ENCODE measurements at places on chromosomes 13 and 19.

GRCh38 chr19:29832801-29833200 lies 21.0 kb downstream of the CCNE1 start:
- DNase-seq = no peak

DNA sequence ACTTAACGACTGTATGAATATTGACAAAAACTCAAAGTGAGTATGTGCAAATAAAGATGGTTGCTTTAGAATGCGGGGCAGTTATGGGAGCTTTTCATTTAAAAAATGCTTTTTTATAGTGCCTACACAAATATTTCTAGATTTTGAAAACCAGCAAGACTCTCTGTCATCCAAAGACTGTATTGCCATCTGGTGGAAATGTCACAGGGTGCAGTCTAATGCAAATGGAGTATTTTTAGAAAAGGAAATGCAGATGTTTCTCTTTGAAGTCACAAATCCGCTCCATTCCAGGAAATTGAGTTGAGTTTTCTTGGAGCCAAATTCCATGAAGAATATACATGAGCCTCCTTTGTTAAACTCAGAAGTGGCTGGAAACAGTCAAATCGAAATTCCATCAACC lies 2.3 kb upstream of the C1QTNF9B start:
- DNase-seq = peak; percentile 27

- peak; percentile 68 for DNase-seq
These were observed 713 bp downstream of the KRI1 start for GRCh38 chr19:10565028-10565566.

DNA sequence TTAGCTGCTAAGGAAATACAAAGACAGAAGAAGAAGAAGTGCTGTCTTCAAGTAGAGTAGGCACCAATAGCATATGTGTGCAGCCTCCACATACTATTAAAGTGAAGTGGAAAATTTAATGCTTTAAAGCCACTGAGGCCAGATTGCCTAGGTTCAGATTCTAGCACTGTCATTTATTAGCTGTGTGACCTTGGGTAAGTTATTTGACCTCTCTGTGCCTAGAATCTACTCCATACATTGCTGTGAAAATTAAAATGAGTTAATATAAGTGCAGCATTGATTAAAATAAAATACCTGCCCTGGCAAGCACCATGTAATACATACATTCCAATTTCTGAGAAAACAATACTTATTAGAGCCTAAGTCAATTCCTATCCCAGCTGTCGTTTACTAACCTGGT lies 110.5 kb downstream of the FRY start:
- DNase-seq = no peak

DNA sequence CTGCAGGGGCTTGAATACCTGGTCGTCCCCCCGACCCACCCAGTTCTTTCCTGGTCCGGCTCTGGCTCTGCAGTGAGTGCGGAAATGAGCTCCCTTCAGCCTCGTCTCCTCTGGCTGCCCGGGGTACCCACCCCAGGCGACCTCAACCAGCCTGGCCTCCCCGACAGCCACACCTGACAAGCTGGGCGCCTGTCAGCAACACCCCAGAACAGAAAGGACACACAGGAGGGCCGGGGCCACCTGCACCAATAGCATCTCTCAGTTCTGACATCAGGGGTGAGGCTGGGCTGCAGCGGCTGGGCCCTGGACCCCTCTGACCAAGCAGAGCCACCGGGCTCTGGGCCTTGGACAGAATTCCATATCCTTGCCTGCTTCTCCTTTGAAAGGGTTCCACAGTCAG lies 19.7 kb downstream of the SUGP1 start:
- DNase-seq = no peak

DNA sequence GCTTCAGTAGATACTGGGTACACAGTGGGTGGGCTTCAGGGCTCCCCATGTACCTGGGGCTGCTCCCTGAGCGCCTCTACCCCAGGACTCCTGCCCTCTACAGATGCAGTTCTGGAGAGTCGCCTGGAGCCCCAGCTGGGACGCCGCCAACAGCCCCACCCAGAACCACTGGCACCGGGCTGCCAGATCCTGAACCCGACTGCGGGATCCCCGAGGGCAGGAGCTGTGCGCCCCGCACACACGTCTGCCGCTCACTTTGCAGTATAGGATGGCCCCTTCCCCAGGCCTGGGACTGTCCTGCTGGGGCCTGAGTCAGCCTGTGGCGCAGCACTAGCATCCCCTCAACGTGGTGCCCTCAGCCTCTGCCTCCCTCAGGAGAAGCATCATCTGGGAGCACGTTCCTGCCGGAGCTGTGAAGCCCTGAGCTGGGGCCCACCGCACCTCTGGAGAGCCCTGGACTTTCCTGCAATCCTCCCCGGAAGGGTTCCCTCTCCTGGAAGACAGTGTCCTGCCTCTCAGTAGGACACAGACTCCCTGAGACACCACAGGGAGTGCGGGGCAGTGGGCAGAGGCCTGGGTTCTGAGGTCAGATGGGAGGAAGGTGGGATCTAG lies 3.7 kb downstream of the REXO1 start:
- DNase-seq = no peak

DNA sequence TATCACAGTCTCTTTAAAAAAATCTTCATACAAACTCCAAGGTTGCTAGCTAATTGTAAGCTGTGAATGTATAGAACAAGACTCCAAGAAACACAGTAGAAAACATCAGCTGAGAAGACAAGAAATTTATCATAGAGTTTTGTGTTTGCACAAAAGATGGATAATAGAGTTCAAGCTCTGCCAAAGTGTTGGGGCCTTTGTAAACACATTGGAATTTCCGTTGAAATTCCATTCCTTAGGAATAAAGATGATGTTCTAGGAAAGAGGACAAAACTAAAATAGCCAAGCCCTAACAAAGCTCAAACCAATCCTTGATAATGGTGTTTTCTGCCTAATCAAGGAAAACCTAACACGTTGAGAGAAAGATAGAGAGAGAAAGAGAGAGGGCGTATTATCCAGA lies 20.6 kb downstream of the LRRC63 start:
- no peak for DNase-seq

GRCh38 chr19:23273022-23273589 lies 22.9 kb upstream of the ZNF724 start:
- DNase-seq = no peak

GRCh38 chr13:24921003-24921402 lies 157.0 kb downstream of the RNF17 start:
- DNase-seq = no peak

DNA sequence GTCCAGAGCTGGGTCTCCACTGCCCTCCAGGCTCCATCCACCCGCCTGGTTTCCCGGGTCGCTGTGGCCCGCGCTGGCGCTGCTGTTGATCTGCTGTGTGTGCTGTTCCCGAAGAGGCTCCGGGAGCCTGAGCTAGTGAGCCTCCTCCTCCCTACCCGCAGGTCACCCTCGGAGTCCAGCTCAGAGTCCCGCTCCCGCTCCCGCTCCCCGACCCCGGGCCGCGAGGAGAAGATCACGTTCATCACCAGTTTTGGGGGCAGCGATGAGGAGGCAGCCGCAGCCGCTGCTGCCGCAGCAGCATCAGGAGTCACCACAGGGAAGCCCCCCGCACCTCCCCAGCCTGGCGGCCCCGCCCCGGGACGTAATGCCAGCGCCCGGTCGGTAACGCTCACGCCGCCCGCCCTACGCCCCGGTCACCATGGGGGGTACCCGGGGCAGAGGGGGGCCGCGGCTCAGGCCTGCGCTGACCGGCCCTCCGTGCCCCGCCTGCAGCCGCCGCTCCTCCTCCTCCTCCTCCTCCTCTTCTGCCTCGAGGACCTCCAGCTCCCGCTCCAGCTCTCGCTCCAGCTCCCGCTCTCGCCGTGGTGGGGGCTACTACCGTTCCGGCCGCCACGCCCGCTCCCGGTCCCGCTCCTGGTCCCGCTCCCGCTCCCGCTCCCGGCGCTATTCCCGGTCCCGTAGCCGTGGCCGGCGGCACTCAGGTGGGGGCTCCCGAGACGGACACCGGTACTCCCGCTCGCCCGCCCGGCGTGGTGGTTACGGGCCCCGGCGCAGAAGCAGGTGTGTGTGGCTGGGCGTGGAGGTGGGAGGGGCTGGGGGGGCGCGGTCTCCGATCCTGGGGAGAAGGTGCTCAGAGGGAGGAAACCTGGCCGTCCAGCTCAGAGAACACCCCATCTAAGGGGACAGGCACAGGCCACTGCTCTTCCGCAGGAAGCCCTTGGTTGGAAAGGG lies 12.2 kb downstream of the ZNF296 start:
- no peak for DNase-seq

DNA sequence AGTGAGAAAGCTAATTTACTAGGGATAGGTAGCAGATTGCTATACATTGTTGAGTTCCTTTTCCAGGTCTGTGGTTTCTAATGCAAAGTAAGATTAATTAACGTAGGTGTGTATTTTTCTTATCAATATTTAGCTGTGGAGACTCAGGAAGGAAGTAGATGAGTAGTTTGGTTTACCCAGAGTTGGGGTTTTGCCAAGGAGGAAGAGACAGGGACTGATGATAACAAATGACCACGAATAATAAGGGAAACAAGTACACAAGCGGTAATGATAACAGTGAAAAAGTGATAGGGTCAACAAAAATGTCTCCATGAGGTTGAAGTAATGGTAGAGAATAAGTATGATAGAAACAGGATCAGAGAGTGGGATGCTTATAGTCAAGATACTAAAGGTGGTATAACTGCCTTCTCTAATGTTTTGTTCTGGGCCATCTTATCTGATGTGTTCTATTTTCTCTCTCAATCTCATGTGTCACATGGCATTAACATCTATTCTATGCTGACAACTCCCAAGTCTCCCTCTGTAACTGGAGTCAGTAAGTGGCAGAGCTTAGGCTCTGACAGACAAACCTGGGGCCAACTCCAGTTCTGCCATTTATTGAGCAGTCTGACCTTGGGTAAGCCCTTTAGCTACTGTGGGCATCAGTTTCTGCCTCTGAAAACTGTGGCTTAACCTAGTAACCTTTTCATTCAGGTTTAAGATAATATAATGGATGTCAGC lies 8.8 kb downstream of the OBI1 start:
- no peak for DNase-seq

DNA sequence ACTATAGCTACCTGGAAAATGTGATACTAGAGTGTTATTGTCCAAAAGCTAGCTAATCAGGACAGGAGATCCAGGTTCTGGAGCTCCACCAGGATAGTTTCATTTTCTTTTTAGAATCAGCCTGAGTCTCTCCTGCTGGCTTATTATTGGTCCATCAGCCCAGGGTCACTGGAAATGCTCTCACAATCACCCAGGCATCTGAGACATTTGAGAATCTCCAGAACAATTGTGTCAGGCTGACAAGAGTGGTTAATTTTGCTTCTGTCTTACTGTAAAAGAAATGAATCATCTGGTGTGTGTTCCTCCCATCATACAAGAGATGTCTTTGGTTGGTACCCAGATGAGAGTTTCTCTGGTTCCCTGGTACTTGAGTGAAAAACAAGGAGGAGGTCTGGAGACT lies 43.6 kb upstream of the ZNF681 start:
- DNase-seq = no peak

DNA sequence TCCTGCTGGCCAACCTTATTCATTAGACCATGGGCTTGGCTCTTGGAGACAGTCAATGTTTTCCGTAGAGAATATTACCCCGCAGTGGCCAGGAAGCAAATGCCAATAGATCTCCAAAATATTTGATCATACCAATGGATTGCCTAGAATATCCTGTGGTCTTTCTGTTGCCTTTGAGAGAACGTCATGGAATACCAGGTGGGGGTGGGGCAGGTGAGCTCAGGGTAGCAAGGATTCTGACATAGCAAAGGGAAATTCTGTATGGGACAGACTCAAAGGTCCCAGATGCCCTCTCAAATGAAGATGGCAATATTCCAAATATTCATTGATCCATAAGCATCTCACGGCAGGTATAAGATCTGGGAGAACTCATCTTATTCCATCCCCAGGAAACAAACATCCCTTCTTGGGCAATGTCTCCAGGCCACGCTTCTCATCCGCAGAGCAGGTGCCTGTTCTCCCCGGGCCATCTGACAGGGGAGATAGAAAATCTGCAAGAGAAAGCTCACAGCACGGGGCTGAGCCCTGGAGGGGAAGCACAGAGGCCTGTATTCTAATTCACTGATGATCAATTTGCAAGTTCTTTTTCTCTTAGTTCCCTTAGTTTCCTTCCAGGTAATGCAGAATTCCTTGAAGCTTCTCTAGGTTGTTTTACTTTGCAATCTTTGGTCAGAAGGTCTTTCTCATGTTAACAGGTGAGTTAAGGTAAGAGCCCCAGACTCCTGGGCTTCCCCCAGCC lies 69.6 kb upstream of the TSHZ3 start:
- no peak for DNase-seq

DNA sequence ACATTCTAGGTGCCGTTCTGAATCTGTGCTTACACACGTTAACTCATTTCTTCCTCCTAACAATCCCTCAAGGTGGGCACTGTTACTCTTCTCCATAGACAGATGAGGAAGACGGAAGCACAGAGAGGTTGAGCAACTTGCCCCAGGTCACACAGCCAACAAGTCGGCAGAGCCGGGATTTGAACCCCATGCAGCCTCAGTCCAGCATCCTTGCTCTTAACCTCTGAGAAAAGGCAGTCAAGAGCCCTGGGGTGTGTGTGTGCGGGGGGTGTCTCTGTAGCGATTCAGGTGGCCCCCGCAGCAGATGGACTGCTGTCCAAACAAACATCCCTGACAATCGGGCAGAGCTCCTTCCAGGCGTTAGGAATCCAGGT lies 6.3 kb downstream of the PTPRS start:
- DNase-seq = no peak

DNA sequence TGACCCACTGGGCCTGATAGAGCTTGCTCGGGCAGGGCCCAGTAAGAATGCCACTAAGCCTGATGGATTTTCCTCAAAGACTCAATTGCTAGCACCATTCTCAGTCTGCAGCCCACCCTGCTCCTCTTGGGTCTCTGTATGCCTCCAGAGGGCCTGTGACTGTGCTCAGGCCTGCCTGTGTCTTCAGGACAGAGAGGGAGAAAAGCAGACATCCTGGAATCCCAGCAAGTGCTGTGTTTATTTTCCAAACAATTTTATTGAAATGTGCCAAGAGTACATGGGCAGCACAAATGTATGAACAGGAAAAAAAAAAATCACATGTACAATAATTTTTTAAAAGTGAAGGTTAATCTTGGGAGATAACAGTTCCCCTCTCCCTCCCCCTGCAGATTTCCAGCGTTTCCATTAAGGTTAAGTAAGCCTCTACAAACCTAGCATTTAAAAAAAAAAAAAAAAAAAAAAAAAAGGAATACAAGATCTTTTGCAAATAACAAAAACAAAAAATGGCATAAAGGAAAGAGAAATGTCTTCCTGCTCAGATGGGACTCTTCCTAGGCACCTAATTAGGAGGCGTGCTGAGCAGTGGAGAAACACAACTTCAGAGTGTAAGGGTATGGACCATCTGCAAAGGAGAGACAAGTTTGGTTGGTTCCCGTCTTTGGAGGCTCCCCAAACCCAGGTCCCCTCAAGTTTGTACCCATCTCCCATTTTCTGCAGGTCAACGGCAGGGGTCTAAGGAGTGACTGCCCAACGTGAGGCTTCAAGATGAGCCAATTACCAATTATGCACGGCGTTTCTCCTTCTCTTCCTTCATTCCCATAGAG lies 4.8 kb upstream of the ECH1 start:
- DNase-seq = no peak

GRCh38 chr13:59660582-59660981 lies 503.1 kb downstream of the DIAPH3 start:
- DNase-seq = no peak

- no peak for DNase-seq
These were observed 11.9 kb downstream of the PEAK3 start for GRCh38 chr19:2270157-2270422.

- DNase-seq = no peak
These were observed 1.0 kb upstream of the PGLS start for GRCh38 chr19:17510220-17510993.
